ENCODE measurements at places on chromosomes 1 and 21. TPM values are rescaled to one million over a fixed set of nuclear protein-coding genes. Genes with fewer than 3 reads are reported as not detected.

The DENND2D gene
- 1.7 TPM for total RNA-seq

- ATAC-seq, result no peak
Measured at GRCh38 chr1:107449326-107449725, 308.5 kb downstream of the NTNG1 start.

The PDPN gene
- 0.68 TPM for total RNA-seq

- ATAC-seq, result no peak
Measured at GRCh38 chr1:22120469-22120790, 22.5 kb downstream of the WNT4 start.

The AGT gene
- 0.25 TPM for total RNA-seq

All from motor neuron (in vitro differentiated cells).